Cortex of kidney (tissue), 1 donor: ENCODE measurements at places on chromosomes 1 and 21.

DNA sequence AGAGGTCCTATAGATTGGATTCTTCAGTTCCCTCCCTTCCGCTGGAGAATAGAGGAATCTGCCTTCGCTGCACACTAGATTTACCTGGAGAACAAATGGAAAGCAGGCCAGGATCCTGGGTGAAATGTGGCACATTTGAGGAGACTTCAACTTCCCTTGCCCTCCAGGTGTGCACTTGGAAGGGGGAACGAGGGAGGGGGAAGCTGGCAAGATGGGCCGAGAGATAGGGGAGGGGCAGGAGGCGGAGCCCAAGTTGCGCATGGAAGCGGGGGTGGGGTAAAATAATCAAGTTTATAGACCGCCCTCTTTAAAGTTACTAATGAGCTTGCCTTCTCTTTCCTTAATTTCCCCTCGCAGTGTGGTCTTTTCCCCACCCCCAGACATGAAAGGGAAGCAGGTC, 155.7 kb upstream of the CAMK1G start:
- DNase-seq = no peak

GRCh38 chr1:47551971-47552528, 114.2 kb downstream of the FOXD2 start:
- DNase-seq = no peak

DNA sequence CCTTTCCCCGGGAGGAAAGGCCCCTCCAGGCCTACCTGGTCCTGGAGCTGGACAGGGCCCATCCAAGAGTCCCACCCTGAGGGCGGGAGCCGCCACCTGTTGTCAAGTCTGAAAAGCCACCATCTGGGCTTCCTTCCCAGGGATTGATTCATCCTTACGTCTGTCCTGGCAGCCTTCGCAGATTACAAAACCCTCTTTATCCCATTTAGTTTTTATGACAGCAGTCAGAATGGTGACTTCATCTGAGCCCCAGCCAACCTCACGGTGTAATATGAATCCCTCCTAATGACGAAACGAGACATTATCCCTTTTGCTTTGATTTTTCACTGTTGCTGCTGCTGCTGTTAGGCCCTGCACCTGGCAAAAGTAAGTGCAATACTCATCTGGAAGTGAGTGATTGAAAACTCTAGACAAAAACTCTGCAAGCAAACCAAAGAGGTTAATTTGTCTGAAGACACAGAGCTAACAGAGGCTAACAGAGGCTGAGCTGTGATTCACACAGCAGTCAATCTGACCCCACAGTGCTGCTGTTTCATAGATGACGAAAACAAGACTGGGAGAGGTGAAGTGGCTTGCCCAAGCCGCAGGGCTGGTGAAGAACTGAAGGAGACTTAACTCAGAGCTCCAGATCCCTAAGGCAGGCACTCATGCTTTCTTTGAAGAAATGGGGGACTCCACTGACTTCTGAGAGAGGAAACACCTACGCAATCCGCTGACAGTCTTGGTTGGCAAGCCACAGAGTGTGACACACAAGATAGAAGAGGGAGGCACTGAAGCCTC, 30.0 kb upstream of the S100A7 start:
- no peak for DNase-seq

DNA sequence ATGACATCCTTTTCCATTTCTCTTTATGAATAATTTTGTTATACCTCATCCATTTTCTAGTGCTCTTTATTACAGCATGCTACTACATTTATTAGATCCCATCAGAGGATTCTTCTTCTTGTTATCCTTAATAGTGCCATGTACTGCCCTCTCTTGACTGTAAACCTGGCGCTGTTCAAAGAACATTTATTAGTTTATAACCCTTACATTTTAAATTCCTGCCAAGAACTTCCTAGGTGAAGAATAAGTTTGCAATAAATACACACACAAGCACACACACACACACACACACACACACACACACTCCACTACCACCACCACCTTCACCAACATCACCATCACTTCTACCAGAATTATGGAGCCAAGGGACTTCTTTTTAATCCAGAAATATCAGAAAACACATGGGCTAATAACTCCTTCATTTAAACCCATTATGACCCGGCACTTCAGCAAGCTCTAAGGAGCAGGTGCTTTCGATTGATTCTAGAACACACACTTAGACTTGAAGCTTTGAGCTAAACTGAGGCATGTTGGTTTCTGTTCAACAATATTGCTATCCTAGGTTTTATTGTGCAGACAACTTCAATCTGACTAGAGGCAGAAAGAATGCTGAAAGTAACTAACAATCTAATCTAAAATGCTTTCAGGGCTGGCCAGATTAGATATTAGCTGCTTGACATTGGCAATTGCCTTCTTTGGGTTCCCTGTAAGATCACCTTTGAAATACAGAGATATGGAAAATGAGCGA, 556.8 kb downstream of the LMO4 start:
- DNase-seq = no peak

DNA sequence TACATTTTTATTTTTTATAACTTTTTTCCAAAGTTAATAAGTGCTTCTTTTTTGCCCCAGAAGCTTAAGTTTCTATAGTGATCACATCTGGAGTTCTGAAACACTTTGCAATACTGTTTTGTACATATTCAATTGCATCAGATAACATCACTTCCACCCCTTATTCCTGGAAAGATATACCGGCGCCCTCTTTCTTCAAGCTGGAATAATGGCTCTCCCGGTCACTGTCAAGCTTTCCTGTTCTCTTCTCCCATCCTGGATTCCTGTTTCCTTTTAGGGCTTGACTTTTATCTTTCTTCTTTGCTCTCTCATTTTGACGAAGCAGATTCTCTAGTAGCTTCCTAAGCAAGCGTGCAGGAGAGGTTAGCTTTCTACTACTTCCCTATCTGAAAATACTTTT, 1866.8 kb downstream of the MRPL39 start:
- DNase-seq = no peak

DNA sequence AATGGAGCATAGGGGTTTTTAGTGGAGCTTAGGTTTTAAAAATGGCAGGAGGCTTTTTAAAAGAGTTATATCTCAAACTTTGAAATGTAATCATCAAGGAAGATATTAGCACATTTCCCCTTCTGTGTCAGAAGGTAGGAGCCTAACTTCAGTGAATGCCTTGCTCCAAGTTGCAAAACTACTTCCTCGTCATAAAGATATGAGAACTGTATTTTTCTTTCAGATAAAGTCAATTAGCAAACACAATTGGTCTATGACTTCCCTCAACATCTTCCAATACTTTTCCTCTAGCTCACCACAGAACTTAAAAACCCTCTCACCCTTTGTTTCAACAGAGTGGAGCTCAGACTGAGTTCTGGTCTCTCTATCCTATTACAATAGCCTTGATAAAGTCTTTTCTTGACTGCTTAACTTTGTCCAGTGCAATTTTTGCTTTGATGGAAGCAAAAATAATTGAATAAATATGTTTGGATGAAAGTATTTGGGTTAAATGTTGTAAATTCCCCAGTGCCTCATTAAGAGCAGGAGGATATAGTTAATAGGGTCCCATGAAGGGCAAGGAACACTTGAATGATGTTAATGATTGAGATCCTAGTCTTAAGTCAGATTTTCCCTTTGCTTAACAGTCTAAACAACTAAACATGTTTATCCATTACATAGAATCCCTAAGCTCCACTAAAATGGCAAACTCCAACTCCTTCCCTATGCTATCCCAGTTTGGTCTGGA, 58.9 kb downstream of the TNFSF18 start:
- DNase-seq = no peak

DNA sequence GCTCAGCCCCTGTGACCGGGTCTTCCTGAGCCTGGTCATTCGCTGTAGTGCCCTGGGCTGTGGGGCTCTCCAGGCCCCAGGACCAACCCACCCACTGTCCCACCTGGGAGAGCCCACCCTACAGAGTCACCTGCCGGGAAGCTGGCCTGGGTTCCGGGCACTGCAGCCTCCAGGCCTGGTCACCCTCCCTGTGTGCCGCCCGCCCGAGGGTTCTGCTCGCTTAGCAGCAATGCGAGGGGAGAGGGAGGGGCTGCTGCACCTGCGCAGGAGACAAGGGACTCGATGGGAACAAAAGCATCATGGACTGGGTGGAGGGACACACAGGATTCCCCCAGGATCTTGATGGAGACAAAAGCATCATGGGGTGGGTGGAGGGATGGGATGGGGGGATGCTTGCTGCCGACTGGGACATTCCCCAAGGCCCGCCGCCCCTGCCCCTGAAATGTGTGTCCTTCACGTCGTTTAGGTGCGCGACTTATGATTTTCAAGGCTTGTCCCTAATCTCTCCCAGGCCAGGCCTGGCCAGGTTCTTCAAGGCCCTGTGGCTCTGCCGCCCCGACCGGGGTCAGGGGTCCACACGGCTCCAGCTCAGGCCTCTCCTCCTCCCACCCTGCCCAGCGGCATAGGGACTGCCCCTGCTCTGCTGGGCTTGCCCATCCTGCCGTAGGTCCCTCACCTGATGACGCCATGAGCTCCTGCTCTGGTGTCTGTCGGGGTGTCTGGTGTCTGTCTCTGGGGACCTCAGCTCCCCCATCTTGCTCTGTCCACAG, 1.7 kb downstream of the KRTAP10-8 start:
- no peak for DNase-seq

DNA sequence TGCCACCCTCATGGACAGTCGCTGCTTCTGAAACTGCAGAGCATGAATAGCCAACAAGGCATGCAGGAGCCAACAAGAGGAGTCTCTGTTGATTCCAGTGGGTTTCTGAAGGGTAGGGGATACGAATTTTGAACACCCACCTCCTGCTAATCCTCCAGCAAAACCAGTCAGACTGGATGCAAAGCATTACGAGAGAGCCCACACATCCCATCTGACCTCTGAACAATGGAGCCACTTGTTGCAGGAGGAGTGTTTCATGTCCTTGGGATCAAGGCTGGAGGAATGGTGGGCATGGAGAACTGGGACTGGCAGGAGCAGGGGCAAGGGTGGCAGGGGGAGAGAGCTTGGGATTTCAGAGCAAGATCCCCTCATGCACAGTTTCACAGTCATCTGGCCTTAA, 1.6 kb downstream of the VTCN1 start:
- DNase-seq = no peak

DNA sequence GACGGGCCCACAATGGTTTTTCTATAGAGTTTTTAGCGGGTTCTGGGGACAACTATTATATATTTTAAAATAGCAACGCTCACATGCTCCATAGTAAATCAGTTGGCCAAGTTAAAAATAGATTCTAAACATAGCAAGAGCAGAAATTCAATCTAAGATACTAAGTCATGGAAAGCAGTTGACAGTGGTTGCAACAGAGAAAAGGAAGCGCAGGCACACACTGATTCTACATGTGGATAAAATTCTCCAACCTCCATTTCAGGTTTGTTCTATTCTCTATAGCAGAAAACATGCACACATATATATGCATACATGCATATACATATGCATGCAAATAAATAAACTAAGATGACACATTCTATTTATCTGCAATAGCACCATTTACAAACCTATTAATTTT, 89.6 kb upstream of the HNRNPU start:
- DNase-seq = no peak

DNA sequence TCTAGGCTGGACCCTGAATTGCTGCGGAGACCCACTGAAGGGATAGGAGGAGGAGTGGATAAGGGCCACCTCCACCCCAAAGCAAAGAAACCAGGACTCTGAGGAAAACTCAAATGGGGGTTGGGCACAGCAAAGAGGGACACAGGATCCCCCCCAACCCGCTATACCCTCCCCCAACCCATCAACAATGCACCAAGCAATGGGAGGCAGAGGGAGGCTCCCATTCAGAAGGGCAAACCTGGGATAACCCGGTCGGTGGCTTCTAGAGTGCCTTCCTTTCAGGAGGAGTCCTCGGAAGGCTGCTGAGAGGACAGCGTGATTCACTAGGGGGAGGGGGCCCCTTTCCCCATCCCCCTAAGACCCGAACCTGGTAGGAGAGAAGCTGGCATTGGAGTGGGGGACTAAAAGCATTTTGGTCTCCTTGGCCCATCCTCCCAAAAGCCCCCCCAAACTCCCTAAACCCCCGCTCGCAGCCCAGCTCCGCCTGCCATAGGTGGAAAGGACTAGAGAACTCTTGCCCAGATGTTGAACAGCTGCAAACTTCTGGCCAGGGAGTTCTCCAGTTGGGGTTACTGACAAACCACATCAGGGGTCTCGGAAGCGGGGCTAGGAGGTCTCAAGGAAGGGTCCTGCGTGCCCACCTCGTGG, 1.3 kb downstream of the MEF2D start:
- DNase-seq = no peak

- DNase-seq = no peak
Measured at GRCh38 chr1:231857609-231858135, 231.1 kb downstream of the DISC1 start.

- DNase-seq = no peak
Measured at GRCh38 chr1:206812471-206812870, 40.2 kb upstream of the IL10 start.

DNA sequence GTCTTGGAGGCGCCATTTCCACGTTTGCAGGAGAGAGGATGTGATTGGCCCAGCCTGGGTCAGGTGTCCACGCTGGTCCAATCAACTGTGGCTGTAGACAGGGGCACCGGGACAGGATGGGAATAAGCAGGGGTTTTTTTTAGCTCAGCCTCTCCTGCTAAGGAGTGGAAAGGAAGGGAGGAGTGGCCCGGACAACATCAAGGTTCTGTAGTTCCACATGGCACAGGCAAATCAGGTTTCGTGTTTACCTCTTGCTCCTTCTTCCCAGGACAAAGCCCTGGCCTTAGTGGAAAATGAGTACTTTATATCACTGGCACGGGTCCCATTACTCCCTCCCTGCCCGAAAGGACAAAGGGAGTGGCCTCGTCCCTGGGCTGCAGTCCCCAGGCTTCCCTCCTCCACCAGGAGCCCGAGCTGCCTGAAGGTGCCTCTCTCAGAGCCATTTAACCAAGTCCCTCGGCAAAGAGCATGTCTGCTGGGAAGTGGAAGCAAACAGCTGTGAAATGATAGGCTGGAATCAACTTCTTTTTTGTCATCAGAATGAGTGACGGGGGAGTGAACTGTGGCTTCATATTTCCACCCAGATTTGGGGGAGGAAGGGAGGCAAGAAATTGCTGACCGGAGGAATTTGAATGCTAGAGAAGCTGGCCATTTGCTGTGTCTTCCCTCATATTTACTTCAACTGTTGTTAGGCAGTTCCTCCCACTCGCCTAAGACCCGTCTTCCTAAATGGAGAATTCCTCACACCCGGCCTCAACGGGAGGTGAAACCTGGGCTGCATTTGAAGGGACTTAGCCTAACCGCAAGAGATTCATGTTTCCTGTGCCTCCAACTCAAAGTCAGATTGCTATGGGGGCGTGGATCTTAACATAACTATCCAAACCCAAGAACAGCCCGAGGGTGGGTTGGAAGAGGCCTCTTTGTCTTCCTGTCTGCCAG, 84.9 kb upstream of the SLC44A3 start:
- no peak for DNase-seq

DNA sequence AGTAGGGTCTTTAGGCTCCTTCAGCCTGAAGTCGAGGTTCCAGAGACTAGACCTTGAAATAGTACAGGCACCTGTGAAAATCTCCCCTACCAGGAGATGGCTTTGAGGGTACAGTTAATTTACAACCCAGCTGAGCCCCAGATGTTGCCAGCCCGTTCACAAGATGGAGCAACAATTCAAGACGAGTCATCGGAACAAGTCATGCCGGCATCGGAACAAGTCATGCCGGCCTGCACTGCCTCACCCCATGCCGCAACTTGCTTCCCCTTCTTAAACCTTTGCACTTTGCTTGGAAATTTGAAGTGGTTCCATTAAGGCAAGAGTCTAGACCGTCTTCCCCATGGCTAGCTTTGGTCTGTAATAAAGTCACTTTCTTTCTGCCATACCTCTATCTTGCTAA, 16.0 kb downstream of the HHAT start:
- no peak for DNase-seq

GRCh38 chr1:109198043-109198695, 15.5 kb upstream of the SARS1 start:
- no peak for DNase-seq

- DNase-seq = no peak
Measured at GRCh38 chr1:112638110-112638428, 18.4 kb downstream of the CAPZA1 start.
